Astrocyte (in vitro differentiated cells and primary cell): ENCODE measurements at places on chromosomes 2 and 18. TPM values are rescaled to one million over a fixed set of nuclear protein-coding genes. Genes with fewer than 3 reads are reported as not detected.

The OSBPL6 gene
- total RNA-seq = 13.4 and 13.7 TPM in 2 replicates

The IGFBP5 gene
- 422 and 452 TPM in 2 replicates for total RNA-seq

The AMER3 gene
- 0.07 TPM in 1 of 2 replicates, not detected in the other for total RNA-seq

The CYBRD1 gene
- 26.7 and 37.2 TPM in 2 replicates for total RNA-seq

The EDAR gene
- total RNA-seq = 0.12 TPM in 1 of 2 replicates, not detected in the other

The MYOM1 gene
- total RNA-seq = 0.57 and 0.94 TPM in 2 replicates

DNA sequence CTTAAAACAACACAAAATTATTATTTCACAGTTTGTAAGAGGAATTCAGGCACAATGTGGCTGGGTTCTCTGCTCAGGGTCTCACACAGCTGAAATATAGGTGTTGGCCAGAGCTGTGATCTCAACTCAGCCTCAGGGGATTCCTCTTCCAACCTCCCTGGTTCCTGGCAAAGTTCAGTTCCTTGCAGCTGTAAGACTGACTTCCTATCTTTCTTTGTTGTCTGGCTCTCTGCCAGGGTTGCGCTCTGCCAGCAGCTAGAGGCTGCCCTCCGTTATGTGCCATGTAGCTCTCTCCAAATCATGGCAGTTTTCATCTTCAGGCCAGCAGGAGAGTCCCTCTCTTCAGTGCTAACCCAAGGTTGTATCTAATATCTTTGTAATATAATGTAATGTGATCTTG, 272.5 kb upstream of the KCNJ3 start:
- no peak overlapping the region for H3K4me3 ChIP-seq
- no peaks in the 10 kb centered on the region for H3K4me1 ChIP-seq
- no peak for DNase-seq

GRCh38 chr2:147223119-147223518, 621.7 kb upstream of the ACVR2A start:
- H3K27ac ChIP-seq = no peak overlapping the region
- no peak for DNase-seq
- H3K36me3 ChIP-seq = no peaks in the 10 kb centered on the region

- H3K4me1 ChIP-seq = no peaks in the 10 kb centered on the region
- H3K27ac ChIP-seq = no peak overlapping the region
- no peak overlapping the region for H3K4me3 ChIP-seq
- DNase-seq = no peak
Measured at GRCh38 chr18:63224630-63225029, 94.9 kb downstream of the BCL2 start.

DNA sequence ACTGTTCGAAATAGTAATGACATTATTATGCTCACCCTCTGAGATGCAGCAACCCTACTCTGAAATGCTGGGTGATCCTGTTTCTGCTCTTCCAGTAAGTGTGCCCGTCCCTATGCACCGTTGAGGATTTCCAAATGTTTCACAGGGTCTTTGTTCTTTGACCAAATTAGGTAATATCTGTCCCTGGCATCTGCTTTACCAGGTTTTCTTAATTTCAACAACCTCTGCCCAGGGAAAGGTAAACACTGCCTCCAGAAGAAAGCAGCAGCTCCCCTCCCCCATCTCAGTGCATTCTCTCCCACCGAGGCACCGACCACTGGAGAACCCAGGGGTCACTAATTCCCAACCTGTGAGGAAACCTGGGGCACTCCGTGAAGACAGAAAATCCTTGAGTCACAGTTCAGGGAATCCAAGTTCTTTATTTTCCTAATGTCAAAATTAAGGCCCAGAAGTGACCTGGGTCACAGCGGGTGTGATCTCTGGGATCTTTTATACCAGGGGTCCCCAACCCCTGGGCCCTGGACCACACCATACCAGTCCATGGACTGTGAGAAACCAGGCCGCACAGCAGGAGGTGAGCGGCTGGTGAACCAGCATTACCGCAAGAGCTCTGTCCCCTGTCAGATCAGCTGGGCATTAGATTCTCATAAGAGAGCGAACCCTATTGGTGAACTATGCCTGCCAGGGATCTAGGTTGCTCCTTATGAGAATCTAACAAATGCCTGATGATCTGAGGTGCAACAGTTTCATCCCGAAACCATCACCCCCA, 1.2 kb upstream of the GRB14 start:
- H3K27me3 ChIP-seq = no peaks in the 10 kb centered on the region
- no peak overlapping the region for H3K4me3 ChIP-seq
- no peak for DNase-seq
- H3K36me3 ChIP-seq = no peaks in the 10 kb centered on the region
- no peaks in the 10 kb centered on the region for H3K4me1 ChIP-seq

DNA sequence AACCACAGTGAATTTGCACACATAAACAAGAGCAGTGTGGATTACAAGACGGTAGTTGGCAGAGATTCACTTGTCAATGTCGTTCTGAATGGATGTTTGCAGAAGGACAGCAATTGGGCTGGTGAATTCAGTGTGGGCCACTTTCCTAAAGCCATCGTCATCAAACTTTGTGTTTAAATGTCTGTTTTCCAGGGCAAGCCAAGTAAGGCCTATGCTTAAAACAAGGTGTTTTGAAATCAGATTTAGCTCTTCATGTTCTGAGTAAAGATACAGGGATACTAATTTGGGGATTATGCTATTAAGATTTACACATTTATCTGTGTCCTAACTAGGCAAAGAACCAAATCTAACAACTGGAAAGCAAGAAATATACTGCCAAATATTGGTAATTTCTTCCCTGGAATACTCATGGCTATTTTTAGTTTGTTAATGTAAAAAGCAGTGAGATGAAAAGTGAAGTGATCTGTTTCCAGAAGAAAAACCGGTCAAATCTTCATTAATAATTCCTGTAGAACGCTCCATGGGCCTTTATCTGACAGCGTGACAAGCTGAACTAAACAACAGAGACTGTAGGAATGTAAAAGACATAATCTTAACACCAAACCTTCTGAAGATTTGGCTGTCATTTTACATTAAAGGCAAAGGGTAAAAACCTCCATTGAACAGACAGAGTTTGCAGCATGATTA, 175.7 kb downstream of the ICOS start:
- H3K4me3 ChIP-seq = no peak overlapping the region
- H3K27me3 ChIP-seq = peaks cover 18% of the 10 kb centered on the region
- no peak overlapping the region for H3K27ac ChIP-seq
- no peak for DNase-seq

DNA sequence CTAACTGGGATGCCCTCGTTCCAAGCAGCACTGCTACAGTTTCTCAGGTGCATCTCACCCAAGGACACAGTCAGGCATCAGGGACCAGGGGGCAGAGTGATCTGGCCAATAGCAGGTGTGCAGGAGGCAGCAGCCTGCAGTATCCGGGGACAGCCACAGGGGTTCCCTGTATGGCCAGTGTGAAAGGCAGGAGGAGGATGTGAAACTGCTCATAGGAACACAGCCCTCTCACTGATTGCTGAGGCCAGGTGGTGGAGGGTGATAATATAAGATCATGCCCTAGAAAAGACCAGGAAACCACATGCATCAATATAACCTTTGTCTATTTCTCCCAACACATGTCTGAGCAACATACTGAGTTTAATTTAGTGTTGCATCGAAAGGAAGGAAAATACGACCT, 112.7 kb upstream of the TACR1 start:
- no peak overlapping the region for H3K4me3 ChIP-seq
- no peaks in the 10 kb centered on the region for H3K36me3 ChIP-seq
- no peak overlapping the region for H3K27ac ChIP-seq
- H3K4me1 ChIP-seq = no peaks in the 10 kb centered on the region

DNA sequence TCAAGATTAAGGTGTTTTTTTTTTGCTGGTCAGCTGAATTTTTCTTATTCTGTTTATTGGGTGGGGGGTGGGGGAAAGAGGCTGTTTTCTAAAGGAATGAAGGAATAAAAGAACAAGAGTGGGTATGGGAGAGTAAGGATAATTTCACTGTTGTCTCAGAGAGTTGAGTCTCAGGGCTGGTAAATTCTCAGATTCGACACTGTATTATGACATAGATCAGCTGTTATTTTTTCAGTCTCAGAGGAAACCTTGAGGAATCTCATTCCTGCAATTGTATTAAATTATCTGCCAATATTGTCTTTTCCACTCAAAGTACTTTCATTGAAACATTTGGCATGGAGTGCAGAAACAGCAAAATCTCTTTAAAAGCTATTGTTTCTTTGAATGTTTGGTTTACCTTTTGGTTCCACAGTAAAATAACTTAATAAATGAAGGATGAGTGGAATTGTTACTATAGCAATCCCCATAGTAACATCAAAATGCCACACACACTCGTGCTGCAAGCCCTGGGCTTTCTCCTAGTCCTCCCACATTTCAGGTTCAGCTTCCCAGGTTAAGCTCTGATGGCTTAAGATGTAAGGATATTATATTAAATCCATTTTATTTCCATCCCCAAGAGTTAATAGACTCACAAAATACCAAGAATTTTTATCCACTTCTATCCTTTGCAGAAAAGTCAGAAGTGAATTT, 478.7 kb upstream of the TCF4 start:
- H3K36me3 ChIP-seq = no peaks in the 10 kb centered on the region
- DNase-seq = no peak
- no peak overlapping the region for H3K4me3 ChIP-seq
- no peak overlapping the region for H3K27ac ChIP-seq
- H3K4me1 ChIP-seq = peaks cover 9% of the 10 kb centered on the region
- H3K27me3 ChIP-seq = no peaks in the 10 kb centered on the region

GRCh38 chr2:101806701-101807100, 109.2 kb downstream of the MAP4K4 start:
- peaks cover 53% of the 10 kb centered on the region for H3K4me1 ChIP-seq
- no peaks in the 10 kb centered on the region for H3K27me3 ChIP-seq
- H3K27ac ChIP-seq = peak overlapping the region; percentile 88

DNA sequence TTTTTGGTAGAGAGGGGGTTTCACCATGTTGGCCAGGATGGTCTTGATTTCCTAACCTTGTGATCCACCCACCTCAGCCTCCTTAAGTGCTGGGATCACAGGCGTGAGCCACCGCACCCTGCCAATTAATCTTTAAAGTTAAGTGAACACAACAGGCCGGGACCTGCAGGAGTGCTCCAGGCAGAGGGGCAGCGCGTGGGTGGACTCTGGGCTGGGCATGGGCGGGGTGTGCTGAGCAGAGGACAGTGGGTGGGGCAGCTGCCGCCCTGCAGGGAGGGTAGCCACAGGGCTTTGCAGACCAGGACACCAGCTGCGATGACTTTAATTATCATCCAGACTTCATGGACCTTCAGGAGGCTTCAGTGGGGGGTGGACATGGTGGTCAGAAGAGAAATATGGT, 8.8 kb upstream of the GPR148 start:
- no peaks in the 10 kb centered on the region for H3K36me3 ChIP-seq
- H3K27ac ChIP-seq = no peak overlapping the region
- DNase-seq = no peak
- H3K27me3 ChIP-seq = no peaks in the 10 kb centered on the region

DNA sequence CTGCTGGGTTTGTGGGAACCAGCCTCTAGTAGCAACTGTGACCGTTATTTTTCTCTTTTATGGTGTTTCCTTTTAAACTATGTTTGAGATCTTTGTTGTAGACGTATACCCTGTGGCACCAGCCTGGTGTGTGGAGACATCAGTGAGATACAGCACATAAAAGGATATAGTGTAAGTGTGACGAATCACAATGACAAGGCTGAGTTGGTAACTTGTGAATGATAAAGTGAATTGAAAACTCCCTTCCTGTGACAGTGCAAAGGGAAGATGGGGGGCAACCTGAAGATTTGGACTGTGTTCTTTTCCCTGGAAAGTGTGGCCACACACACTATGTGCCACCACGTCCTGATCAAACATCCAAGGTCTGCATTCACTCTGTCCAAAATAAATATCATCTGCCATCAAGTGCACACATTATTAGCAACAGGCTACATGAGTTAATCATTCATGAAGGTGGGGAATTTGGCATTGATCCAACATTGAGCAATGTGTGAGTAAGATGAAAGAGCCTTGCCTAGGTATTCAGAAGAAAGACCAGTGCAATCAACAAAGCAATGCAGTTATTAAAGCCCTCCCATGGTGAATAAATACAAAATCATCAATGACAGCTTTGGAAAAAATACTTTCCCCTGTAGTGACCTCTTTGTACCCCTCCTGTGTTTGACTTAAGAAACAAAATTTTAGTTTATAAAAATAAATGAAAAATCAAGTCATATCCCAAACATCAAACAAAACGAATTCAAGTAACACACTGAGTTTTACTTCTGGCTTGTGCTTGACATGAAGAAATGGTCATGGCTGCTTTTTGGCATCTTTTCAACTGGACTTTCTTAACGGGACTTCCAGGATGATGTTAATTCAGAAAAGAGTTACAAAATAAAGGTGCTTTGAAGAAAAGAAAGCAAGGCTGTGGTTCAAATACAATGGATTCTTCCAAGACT, 1280.5 kb upstream of the ZEB2 start:
- H3K4me3 ChIP-seq = no peak overlapping the region
- DNase-seq = peak; percentile 40
- H3K36me3 ChIP-seq = no peaks in the 10 kb centered on the region
- no peak overlapping the region for H3K27ac ChIP-seq
- H3K27me3 ChIP-seq = no peaks in the 10 kb centered on the region

DNA sequence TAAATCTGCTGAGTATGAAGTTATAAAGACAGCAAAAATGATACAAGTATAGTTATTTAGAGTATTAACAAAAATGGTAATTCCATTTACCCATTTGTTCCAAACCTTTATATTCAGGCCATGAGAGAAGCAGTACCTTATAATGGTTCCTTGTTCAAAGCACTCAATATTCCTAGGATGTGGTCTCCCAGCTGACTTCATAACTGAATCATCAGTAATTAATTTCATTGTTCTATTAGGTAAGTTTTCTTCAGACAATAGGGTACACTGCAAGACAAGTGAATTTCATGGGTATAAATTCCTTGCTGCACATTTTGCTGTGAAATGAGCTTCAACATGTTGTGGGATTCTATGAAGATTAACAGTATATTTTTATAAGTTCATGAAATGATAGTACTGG, 550.8 kb upstream of the ZEB2 start:
- DNase-seq = no peak
- no peaks in the 10 kb centered on the region for H3K36me3 ChIP-seq
- no peaks in the 10 kb centered on the region for H3K27me3 ChIP-seq
- H3K27ac ChIP-seq = no peak overlapping the region

- DNase-seq = no peak
- H3K4me3 ChIP-seq = no peak within 1 kb of the TSS
- H3K36me3 ChIP-seq = no peaks in the 10 kb centered on the region
Measured at GRCh38 chr2:142877216-142877838, at the start of gene KYNU. Gene KYNU (plus strand): TSS chr2:142877664. CDS start chr2:142885368, 7,704 bp downstream.

DNA sequence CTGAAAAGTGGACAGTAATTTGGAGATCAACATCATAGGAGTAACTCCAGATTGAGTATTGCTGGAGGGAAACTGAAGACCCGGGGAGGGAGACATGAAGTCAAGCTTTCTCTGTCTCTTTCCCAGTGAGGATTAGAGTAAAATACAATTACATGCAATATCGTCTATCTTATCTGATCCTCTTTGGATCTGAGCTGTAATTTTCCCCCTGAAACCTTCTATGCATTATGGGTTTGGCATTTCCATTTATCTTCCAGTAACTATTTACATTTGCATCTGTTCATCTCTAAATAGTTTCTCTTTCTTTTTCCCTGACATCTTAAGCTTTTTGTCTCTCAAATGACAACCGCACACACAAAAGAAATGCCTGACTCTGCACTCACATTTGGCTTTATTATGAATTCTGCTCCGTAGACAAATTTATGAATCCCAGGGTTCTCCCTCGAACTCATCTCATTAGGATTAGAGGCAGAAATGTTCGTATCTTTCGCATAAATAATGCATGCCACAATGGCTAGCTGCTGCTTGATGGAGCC, 113.1 kb downstream of the SPP2 start:
- H3K27me3 ChIP-seq = no peaks in the 10 kb centered on the region
- no peak overlapping the region for H3K4me3 ChIP-seq
- no peak for DNase-seq
- H3K27ac ChIP-seq = no peak overlapping the region
- peaks cover 19% of the 10 kb centered on the region for H3K4me1 ChIP-seq
